NCI-H187 treated with DMSO at 0.1 percent for 48 hours (cell line): ENCODE measurements at places on chromosomes 3 and 15.
A peak's percentile ranks its signal among the peaks of the same experiment; 100 is the strongest.

- DNase-seq: no peak
Observed at GRCh38 chr3:46469680-46470357, 5.1 kb upstream of the LTF start.

DNA sequence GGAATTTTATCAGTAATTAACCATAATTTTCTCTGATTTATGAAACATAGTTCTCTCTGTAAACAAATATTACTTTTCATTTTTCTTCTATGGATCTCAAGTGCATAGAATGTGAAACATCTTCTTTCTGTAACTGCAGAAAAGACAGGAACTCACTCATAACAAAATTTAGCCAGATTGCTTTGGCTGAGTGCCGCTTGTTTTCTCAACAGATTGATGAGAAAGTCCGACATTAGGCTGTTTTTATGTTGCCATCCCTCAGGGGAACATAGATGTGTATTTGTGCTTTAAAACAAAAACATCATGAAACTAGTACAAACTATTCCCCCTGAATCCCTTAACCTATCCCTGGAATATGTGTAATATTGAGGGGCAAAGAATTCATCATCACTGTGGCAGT, 154.2 kb downstream of the B3GALNT1 start:
- no peak for DNase-seq

DNA sequence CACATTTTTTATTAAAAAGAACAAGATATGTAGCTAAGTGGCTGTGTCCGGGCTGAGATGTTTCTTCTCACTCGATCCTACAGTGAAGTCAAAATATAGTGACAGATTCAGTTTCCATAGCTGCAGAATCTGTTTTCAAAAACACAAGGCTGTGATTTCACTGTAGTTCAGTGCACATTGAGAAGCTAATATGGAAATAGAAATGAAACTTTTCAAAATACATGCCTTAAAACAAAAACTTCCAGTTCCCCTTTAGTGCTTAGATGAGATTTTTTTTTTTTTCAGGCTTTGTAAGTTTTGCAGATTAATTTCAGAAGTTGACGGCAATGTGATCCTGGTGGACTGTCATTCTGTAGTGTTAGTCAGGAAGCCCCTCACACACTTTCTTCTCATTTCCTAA, 23.8 kb upstream of the TRAK1 start:
- DNase-seq: no peak

GRCh38 chr15:63157891-63158431, 684 bp upstream of the RPS27L start:
- no peak for DNase-seq

GRCh38 chr3:134803652-134804051, 8.6 kb downstream of the EPHB1 start:
- DNase-seq: no peak

DNA sequence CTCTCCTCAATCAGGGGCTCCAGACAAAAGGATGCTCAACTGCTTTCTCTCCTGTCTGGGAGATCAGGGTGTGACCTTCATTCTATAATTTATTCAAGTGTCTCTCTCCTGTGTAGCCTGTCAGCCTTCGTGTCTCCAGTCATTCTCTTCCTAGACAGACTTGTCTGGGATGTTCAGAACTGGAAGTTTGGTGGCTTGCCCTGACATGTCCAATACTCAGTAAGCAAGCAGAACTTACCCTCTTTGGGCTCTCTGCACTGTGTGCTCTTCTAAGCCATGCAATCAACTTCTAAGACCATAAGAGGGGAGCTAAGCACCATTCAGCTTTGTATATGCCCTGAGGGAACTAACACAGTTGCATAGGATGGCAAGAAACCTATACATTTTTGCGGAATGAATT, 14.1 kb downstream of the ACKR2 start:
- peak; percentile 52 for DNase-seq

- DNase-seq: no peak
Observed at GRCh38 chr3:172066880-172067796, 27.8 kb downstream of the FNDC3B start.
